ENCODE measurements at places on chromosomes 12 and 14.

GRCh38 chr12:9391815-9392214 is 183.6 kb upstream of the PZP start:
- DNase-seq, result no peak

GRCh38 chr14:105118646-105119407 is 49.7 kb downstream of the JAG2 start:
- no peak for DNase-seq

- no peak for DNase-seq
Measured at GRCh38 chr12:54859502-54859901, 5.2 kb downstream of the MUCL1 start.

GRCh38 chr12:114995891-114996290 is 311.9 kb upstream of the TBX3 start:
- no peak for DNase-seq

DNA sequence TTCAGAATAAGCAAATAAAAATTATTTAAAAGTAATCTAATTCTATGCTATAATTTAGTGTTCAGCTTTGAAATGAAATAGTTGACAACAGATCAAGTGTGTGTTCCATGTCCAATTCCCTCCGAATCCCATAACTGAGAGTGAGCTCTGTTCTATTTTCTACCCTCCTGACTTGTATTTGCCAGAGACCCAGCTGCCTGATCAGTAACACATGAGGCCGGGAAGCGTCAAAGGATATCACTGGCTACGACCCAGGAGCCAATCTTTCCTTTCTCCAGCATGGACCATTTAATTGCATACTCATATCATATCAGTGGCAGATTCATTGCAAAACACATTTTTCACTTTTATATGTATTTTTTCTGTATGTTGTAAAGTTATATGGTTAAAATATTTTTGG is 108.8 kb upstream of the TSPAN8 start:
- DNase-seq, result no peak

- DNase-seq, result no peak
Measured at GRCh38 chr12:27572486-27573255, 48.7 kb downstream of the PPFIBP1 start.

- DNase-seq, result no peak
Measured at GRCh38 chr12:24011927-24012507, 62.5 kb upstream of the SOX5 start.

DNA sequence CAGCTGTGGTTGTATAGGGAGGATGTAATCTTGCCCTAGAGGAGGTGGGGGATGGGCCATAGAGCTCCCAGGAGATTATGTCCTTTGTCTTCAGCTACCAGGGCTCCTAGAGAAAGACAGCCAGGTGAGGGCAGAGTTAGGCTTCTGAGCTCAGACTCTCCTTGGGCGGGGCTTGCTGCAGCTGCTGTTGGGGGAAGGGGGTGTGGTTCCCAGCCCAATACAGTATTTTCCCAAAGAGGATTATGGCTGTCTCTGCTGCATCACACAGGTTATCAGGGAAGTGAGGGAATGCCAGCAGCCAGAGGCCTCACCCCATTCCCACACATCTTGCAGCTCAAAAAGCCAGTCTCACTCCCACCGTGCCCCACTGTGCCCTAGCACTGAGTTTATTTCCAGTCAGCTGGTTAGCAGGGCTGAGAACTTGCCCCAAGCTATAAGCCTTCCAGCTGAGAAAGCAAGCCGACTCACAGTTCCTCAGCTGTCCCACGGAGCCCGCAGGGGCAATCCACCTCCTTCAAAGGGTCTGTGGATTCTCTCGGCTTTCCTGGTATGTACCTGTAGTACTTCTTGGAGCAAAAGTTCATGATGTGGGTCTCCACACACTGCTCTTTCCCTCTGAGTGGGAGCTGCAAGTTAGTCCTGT is 217.3 kb upstream of the CPNE8 start:
- no peak for DNase-seq

DNA sequence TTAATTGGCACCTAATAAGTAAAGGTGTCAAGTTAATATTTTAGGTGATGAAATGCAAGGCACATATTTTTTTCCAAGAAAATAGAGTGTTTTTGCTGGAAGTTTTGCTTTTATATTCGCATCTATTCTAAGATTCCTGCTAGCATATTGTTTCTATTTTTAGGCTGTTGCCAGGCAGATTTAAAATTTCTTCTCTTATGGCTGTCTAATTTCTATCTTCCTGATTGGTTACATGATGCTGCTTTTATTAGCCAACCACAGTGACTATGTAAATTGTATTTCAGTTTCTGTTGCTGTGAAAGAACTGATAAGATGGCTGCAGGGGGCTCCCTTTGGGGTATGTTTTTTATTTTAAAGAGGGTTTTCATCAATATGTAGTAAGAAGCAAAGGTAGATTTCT is 42.7 kb downstream of the ATF7IP start:
- DNase-seq, result no peak

DNA sequence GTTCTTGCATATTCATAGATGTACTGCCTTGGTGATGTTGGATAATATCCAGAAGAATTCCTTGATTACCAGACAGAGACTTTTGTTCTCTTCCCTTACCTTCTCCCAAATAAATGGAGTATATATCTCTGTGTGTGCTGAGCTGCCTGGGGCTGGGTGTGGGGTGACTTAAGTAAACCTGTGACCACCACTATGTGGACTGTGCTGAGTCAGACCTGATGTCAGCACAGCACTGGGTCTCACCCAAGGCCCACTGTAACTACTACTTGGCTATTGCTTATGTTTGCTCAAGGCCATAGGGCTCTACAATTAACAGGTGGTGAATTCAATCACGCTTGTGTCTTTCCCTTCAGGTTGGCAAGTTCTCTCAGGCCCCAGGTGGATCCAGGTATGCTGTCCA is 145.7 kb upstream of the MDGA2 start:
- no peak for DNase-seq

GRCh38 chr12:6076346-6076745 is 48.1 kb downstream of the VWF start:
- no peak for DNase-seq

GRCh38 chr14:71783088-71783487 is 149.1 kb upstream of the RGS6 start:
- no peak for DNase-seq

- DNase-seq, result no peak
Measured at GRCh38 chr14:77557391-77557790, 58.8 kb upstream of the ISM2 start.

- DNase-seq, result no peak
Measured at GRCh38 chr12:114760151-114760877, 76.3 kb upstream of the TBX3 start.

DNA sequence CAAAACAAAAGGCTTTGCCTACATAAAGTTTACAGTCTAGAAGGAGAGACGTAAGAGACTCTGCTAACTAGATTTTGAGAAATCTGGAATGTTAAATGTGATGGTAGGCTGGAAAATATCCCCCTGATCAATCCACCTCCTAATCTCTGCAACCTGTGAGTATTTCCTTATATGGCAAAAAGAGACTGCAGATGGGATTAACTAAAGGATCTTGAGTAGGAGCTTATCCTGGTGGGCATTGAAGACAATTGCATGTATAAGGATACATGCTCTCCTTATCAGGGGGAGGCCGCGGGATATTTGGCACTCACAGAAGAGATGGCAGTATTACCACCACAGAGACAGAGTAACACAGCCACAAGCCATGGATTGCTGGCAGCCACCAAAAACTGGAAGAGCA is 95.2 kb downstream of the EGLN3 start:
- no peak for DNase-seq

GRCh38 chr12:11136075-11136474 is 1.6 kb upstream of the TAS2R30 start:
- DNase-seq, result no peak

- no peak for DNase-seq
Measured at GRCh38 chr12:116027551-116027821, 250.0 kb downstream of the MED13L start.

- DNase-seq, result no peak
Measured at GRCh38 chr12:85796001-85796400, 40.2 kb downstream of the RASSF9 start.

DNA sequence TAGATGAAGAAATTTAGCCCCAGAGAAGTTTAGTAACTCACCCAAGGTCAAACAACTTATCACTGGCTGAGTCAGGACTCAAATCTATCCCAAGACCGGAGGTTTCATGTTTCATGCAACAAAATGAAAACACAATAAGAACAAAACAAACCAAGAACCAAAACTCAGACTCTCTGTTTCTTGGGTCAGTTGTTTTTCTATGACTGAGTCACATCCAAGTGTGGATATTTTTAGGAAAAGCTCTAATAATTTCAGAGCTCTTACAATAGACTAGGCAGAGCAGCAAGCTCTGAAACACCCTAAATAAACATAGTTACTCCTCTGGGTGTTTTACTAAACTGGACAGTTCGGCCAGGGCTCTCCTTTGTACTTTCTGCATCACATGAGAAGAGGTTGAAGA is 87.6 kb upstream of the PRB2 start:
- DNase-seq, result no peak

DNA sequence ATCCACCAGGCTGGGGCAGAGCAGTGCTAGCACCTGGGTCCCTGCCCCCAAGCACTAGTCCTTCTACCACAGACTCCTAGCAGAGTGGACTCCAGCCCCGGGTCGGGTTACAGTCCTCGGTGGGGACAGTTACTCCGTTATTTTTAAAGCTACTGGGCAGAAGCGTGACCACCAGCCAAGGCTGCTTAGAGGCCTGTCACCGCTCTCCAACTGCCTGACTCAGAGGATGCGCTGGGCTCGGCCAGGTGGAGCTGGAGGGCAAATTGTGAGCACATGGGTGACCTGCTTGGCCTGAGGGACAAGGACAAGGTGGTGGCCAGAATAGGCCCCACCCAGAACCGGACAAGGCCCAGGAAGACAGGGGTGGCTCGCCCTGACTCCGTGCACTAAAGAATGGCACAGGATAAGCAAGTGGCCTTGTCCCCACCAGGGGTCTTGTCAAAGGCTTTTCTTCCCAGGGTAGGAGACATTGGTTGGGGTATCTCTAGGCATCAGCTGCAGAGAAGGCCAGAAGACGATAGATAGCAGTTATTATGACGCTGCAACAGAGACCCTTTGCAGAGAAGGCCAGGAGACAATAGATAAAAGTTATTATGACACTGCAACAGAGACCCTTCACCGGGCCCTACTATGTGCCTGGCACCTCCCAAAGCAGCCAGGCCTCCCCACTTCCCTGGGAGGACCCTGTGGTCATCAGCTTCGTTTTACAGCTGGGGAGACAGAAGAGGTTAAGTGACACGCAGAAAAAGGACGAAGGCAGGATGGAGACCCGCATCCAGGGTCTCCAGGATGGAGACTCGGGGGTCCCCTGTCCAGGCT is 1.6 kb downstream of the ABCB9 start:
- no peak for DNase-seq

- no peak for DNase-seq
Measured at GRCh38 chr12:109513977-109514376, 36.5 kb downstream of the UBE3B start.

GRCh38 chr14:99531251-99532096 is 50.3 kb downstream of the CCNK start:
- DNase-seq, result no peak

DNA sequence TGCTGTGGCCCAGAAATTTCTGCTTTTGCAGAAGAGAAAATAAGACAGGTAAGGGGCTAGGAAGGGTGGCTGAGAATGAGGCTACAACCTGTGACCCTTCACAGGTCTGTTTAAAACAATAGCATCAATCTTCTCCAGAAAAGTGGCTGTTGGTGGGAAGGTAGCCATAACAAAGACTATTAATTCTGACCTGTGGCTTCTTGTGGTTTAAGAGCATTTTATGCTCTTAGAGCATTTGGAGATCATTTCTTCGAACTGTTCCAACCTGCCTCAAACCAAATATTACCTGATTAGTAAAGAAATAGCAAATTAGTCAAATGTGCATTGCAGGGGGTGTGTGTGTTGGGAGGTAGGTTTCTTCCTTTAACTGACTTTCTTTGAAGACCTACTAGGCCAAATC is 15.2 kb upstream of the TCP11L2 start:
- DNase-seq, result no peak

- DNase-seq, result no peak
Measured at GRCh38 chr12:114562654-114563053, 121.3 kb downstream of the TBX3 start.

DNA sequence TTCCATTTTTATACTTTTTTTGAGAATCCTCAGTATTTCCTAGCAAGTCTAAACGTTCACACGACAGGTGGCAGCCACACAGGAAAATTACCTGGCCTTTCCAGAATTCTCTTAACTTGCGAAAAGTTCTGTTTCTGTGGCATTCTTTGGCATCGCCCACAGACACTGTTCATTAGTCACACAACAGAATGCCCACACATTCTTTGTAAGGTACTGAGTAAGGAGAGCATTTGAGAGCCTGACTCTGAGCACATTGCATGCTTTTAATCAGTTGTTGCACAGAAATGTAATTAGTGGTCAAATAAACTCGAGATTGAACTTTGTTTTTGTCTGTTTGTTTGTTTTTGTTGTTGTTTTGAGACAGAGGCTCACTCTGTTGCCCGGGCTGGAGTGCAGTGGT is 52.4 kb downstream of the LMNTD1 start:
- no peak for DNase-seq

DNA sequence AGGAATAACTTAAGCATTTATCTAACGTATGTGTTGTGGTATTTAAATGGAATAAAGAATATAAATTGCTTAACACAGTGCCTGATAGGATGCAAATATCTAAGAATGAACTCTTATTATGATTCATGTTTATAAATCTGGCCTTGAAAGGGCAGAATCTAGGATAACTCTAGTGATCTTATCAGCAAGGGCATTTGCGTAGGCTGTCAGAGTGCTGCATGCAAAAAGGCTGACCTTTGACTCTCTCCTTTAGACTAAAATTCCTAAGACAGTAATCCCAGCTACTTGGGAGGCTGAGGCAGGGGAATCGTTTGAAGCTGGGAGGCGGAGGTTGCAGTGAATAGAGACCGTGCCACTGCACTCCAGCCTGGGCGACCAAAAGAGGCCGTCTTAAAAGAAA is 31.3 kb upstream of the ANP32D start:
- no peak for DNase-seq

DNA sequence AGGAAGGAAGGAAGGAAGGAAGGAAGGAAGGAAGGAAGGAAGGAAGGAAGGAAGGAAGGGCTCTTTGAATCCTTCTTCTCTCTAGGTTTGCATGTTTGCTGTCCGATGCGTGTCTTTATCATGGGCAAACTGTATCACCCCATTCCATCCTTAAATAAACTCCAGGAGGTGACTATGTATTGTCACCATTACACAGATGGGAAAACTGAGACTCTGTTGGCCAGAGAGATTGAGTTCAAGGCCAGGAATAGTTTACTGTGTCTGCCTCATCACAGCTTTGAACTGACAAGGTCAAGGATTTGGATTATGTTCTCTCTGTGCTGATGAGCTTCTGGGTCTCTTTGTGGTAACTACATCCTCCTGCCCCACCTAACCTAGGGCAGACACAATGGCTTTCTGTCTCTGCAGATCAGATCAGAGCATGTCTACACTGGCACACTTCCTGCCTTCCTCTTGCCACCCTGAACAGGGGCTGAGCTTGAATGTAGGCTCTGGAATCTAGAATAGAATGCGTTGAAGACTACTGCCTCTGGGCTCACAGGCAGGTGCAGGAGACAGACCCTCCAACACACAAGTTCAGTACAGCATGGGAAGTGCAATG is 78.9 kb upstream of the MAP1LC3B2 start:
- no peak for DNase-seq
